ENCODE measurements at places on chromosomes 11 and 22.

- no peak for DNase-seq
Measured at GRCh38 chr11:45394294-45395085, 108.3 kb upstream of the SYT13 start.

DNA sequence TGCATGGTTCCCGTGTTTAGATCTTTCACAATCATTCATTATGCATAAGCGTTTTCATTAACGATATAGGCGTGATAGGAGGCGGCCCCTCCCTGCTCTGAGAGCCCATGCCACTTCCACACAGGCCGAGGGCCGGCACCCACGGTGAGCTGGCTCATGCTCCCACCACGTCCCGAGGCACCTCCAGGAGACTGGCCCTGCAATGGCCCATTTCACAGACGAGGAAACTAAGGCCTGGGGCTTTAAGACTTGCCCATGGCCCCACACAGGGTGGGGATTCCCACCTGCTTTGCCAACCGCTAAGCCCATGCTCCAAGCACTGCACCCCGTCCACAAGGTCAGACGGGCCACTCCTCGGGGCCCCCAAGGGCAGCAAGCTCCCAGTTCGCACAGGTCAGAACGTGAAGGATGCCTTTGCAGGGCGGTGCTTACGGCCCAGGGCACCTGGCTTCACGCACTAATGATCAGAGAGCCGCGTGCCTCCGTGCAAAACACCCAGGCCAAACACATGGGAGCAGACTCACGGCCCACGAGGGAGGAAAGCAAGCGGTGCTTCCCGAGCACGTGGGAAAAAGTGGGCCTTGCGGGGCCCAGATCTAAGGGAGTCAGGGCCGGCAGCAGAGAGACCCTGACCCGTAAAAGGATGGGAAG is 8.3 kb downstream of the OSBPL5 start:
- DNase-seq: no peak

GRCh38 chr11:119720311-119720913 is 8.6 kb downstream of the NECTIN1 start:
- no peak for DNase-seq

- DNase-seq: peak; percentile 22
Measured at GRCh38 chr22:19121631-19122142, 525 bp downstream of the DGCR2 start.

DNA sequence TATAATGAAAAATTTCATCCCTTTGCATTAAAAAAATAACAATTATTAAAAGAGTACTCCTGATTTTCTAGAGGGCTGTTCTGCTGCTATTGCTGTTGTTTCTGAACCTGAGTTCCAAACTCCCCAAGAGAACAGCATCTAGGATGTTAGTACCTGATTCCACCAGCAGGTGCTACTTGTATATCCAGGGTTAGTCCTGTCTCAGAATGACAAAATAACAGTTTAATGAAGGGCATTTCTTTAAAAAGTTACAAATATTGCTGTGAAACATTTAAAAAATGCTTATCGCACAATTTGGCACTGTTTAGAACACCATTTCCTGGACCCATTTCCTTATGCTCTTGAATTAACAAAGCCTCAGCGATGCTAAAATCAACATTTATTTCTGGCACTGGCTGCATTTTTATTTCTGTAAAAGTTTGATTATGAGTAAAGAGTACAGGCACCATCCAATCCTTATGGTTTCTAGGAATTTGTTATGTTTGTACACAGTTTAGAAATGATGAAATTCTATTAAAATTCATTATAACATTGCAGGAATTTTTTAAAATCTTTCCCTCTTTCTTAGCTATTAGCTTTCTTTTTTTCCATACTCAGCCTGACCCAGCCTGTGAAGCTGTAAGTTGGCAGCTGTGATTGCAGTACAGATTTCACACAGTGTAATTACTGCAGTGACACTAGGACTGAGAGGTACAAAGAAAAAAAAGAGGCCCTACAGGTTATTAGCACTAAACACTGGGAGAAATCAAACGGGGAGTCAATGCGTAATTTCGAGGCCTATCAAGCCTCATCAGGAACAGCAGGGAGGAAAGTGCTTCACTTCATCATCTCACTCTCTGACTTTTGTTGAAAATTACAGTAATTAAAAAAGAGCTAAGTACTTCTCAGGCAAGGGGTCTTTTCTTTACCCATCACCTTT is 208.8 kb downstream of the DCDC1 start:
- DNase-seq: no peak

GRCh38 chr11:64854534-64855502 is 10.4 kb upstream of the CDC42BPG start:
- peak; percentile 30 for DNase-seq

GRCh38 chr11:128509621-128510389 is 77.6 kb downstream of the ETS1 start:
- no peak for DNase-seq

DNA sequence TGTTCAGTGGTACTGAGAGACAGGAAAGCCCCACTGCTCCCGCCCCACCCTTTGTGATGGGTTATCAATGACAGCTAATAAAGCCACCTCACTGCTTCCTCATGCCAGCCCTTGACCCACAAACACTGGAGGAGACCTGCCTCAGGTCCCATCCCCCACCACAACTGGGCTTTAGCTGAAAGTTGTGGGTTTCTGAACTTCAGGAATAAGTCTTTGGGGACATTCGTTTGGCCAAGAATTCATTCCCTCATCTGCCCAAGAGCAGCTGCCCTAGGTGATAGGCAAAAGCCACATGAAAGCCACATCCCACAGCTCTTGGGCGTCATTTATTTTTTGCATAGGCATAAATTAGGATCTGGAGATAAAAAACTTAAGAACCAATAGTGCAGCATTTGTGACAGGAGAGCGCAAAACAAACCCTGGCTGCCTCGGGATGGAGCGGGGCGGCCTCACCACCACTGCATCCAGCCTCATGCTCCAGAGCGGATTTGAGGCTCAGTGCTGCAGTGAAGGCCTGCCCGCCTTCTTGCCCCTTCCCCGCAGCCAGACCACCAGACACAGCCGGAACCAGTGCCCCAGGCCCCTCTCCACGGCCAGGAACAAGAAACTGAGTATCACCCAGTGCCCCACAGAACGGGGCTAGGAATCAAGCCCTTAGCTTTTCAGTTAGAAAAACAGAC is 21.2 kb downstream of the SUN2 start:
- DNase-seq: no peak

DNA sequence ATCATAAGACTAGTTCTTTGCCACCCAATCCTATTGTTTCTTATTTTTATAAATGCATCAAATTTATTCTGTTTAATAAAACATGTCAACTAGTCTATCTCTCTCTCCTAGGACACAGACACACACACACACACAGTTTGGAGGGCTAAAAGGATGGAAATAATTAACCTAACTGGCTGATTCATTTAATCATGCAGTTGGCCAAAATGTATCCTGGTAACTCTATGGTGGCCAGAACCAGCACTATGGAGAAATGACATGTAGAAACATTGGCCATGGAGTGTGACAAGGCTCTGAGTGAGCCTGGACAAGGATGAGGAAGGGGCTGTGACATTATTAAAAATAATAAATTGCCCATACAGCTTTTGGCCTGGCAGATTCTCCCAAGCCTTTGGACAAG is 64.1 kb downstream of the CLPB start:
- no peak for DNase-seq

DNA sequence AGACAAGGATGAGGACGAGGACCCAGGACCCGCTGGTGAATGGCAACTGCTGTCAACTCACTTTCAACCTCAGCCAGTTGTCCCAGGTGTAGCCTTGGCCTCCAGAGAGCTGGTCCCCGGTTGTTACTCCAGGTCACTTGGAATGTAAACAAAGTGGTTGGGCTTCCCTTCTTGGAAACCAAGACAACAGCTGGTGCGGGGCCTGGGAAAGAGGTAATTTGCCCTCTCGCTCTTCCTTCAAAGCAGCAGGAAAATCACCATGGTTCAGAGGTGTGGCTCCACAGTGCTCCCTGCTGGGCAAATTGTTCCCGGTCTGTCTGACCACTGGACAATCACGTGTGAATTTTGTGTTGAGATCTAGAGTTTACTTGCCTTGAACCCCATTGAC is 15.0 kb downstream of the SLC1A2 start:
- no peak for DNase-seq

GRCh38 chr11:15747671-15748070 is 608.7 kb downstream of the SOX6 start:
- no peak for DNase-seq
